Jurkat, Clone E6-1 (cell line): ENCODE measurements at places on chromosomes 6 and 20.

DNA sequence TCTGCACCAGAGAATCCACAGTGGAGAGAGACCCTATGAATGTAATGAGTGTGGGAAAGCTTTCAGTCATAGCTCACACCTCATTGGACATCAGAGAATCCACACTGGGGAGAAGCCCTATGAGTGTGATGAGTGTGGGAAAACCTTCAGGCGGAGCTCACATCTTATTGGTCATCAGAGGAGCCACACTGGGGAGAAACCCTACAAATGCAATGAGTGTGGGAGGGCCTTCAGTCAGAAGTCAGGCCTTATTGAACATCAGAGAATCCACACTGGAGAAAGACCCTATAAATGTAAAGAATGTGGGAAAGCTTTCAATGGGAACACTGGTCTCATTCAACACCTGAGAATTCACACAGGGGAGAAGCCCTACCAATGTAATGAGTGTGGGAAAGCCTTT lies 11.9 kb downstream of the ZKSCAN8 start:
- DNase-seq: no peak

- no peak for DNase-seq
Measured at GRCh38 chr6:101826678-101827077, 433.2 kb downstream of the GRIK2 start.

GRCh38 chr6:116205281-116205680 lies 48.6 kb downstream of the TSPYL4 start:
- no peak for DNase-seq

DNA sequence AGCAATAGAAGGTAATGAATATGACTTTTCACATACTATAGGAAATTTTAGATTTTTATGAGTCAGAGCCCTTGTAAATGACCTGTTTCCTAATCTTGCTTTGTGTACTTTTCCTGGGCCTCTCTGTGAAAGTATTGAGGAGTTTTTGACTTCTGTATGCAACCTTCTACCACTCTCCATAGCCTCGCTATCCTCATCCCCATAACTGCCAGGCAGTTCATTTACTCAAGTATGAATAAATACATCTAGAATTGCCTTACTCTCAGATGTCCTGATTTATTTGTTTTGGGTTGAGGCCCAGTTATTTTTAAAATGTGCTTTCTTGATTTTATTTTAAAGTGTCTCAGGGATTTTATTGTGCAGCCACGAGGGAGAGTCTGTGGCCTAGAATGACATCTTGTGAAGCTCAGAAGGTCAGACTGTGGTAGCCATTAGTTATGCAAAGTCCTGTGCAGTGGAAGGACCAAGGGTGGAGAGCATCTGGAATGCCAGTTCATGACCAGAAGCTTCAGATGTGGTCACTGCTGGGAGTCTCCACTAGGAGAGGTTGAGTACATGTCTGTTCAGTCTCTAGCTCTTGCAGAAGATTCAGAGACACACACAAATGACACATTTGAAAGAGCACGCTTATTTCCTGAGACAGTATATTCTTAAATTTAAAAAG lies 346.2 kb upstream of the IMPG1 start:
- DNase-seq: no peak

DNA sequence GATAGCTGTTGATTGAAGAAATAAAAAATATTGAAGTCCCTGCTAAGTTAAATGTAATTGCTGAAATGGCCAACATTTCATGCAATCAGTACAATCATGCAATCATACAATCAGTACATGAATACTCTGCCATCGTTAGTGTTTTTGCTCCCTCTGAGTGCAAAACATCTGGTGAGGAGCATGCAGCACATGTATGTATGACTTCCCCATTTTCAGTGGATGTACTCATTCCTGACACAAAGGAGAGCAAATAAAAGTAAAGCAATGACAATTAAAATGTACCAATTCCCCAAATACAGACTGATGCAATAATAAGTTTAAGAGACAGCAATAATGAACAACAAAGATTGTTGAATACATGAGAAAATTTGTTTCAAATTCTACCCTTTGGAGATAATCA lies 140.7 kb downstream of the PLCB1 start:
- no peak for DNase-seq

- DNase-seq: no peak
Measured at GRCh38 chr6:128425856-128426255, 94.5 kb downstream of the PTPRK start.

DNA sequence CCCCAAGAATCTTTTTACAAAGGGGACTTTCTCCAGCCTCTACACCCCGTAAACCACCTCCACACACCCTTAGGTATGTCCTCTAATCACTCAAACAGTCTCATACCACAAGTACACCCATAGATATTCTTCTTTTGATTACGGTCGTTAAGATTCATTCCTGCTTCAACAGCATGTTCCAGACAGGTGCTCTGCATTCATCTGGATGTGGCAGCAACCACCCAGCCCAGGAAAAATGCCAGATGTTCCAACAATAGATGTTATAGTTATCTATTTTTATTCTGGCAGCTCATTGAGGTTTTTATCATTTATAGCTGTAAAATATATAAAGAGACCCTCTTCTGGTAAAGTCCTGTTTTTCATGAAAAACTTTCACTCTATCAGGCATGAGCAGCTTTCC lies 60.7 kb downstream of the SIM1 start:
- no peak for DNase-seq

DNA sequence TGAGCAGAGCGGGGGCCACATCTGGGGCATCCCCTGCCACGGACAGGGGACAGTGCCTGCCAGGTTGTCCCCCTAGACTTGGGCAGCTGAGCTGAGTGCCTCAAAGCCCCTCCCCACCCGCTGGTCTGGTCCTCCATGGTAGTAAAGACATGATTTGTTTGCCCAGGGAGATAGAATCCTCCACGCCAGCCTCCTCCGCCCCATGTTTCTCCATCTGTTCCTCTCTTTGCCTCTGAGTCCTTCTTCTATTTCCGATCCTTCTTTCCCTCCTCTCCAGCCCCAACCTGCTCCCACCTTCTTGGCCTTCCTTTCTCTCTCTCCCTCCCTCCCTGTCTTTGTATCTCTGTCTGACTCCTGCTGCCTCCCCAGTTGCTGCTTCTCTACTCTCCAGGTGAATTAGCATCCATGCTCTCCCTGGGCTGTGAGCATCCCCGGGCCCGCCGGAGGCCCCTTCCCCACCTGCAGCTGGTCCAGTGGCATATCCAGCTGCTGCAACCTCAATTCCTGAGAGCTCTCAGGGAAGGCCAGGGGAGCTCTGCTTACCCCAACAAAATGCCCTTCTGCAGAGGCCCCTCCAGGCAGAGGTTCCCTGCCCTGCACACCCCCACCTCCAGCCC lies 45.8 kb downstream of the CPNE5 start:
- DNase-seq: no peak

GRCh38 chr6:15715060-15715459 lies 52.2 kb upstream of the DTNBP1 start:
- no peak for DNase-seq

DNA sequence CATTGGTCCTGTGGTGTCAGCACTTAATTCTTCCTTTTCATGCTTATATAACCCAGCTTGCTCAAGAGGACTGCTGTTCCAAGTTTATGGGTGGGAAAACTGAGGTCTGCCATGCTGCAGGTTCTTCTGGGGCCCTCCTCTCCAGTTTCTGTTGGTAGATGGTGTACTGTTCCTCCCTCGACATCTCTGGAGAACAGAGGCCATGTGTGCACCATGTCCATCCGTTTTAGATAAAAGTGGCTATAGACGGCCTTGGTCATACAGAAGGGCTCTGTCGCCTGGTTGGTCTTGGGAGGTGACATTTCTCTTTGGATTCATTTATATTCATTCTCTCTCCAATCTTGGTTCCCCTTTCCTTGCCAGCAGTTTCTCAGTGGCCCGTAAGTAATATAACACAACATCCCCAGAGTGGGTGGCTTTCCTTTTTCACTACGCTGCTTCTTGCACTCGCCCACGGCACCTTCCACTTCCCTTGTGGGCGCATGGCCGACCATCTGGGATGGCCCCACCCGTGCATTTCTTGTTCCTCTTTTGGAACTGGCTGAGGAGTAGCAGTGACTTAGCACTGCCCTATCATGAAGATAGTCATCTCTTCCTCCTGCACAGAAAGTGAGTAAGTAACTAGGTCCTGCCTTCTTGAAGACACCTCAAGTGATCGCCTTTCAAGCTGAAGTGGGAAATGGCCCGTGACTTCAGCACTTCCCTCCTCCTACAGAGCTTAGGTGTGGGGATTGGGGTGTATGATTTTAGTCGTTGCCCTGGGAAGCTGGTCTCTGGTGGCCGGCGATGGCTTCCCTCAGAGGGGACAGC lies 94.2 kb downstream of the RREB1 start:
- no peak for DNase-seq

DNA sequence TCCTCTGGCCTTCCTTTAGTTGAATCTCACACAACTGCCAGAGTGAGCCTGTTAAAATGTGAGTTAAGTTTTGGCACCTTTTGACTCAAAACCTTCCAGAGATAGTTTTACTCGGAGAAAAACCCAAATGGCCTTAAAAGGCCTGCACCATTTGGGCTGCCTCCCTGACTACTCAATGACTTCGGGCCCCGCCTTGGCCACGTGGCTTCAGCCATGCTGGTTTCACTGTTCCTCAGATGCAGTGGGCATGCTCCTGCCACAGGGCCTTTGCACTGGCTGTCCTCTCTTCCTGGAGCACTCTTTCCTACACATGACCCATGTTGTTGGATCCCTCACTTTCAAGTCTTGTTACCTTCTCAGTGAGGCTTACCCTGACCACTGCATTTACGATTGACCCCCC lies 18.3 kb downstream of the VEGFA start:
- DNase-seq: no peak

- DNase-seq: no peak
Measured at GRCh38 chr20:4881006-4881730, 120.1 kb downstream of the SLC23A2 start.

- DNase-seq: no peak
Measured at GRCh38 chr6:14440215-14440910, 322.8 kb downstream of the CD83 start.
